ENCODE measurements at places on chromosomes 13 and 19. TPM values are rescaled to one million over a fixed set of nuclear protein-coding genes. Genes with fewer than 3 reads are reported as not detected.

The UGGT2 gene
- total RNA-seq: 0.64 TPM

The EEF1AKMT1 gene
- 9.8 TPM for total RNA-seq

The GNA15 gene
- 35.7 TPM for total RNA-seq

DNA sequence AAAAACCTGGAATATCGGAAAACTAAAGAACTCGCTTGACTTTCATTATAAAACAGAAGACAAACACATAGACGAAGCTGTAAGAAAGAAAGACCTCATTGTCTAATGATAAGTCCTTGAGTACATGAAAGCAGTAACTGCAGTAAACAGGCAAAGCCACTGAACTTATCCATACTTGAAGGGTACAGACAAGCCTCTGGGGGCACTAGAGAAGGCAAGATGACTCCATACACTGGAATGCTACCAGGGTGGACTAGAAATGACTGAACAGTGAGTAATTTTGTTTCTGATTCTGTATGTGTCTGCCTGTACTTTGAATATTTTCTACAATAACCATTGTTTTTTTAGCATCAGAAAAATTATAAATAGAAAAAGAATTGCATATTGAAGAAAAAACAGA lies 507.9 kb downstream of the UQCRFS1 start:
- no peak for DNase-seq
- H3K4me1 ChIP-seq: no peaks in the 10 kb centered on the region
- no peak overlapping the region for H3K27ac ChIP-seq
- H3K36me3 ChIP-seq: no peaks in the 10 kb centered on the region
- no peak overlapping the region for H3K4me3 ChIP-seq

GRCh38 chr13:108609353-108609752 lies 20.1 kb upstream of the MYO16 start:
- no peaks in the 10 kb centered on the region for H3K27me3 ChIP-seq
- H3K4me1 ChIP-seq: no peaks in the 10 kb centered on the region
- DNase-seq: no peak
- H3K27ac ChIP-seq: no peak overlapping the region
- H3K36me3 ChIP-seq: no peaks in the 10 kb centered on the region

DNA sequence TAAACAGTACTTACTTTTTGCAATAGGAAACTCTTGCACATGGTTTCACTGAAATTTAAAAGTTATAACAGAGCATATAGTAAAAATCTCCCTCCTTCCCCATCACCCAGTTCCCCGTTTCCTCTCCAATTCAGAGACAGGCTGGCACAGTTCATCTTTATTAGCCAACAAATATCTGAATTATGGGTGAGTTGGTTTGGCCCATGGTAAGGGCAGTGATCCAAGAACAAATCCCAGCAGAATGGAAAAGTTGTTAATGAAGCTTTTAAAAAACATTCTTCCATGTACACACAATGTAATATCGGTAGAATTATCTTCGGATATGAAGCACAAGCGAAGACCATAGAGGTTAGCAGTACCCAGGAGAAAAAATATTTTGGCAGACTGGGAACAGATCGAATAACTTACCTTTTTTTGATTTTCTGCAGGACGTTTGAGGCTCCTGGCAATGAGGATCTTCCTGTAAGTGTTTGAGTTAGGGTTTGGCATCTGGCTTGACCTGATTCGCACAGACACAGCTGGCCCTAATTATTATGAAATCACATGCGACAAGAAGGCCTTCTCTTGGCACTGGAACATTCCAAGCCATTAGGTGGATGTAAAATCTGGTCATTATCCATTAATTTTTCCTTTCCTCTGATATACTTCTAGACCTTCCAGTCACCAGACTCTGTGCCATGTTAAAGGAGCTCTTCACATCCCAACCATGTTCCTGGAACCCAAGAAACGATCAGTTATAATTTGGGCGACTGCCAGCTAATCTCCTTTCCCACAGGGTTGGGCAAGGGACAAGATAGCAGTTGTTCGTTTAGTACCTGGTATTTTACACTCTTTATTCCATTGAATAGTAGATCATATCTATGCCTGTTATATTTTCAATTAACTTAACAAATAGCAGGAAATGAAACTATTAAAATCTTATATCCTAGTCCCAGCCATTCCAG lies 139.4 kb upstream of the TSC22D1 start:
- H3K4me1 ChIP-seq: no peaks in the 10 kb centered on the region
- H3K4me3 ChIP-seq: no peak overlapping the region
- no peak overlapping the region for H3K27ac ChIP-seq
- no peaks in the 10 kb centered on the region for H3K36me3 ChIP-seq
